Fibroblast of upper back skin (primary cell): ENCODE measurements at places on chromosomes 6 and 20.

- DNase-seq, result no peak
Observed at GRCh38 chr6:116298973-116299372, 19.2 kb upstream of the TSPYL1 start.

DNA sequence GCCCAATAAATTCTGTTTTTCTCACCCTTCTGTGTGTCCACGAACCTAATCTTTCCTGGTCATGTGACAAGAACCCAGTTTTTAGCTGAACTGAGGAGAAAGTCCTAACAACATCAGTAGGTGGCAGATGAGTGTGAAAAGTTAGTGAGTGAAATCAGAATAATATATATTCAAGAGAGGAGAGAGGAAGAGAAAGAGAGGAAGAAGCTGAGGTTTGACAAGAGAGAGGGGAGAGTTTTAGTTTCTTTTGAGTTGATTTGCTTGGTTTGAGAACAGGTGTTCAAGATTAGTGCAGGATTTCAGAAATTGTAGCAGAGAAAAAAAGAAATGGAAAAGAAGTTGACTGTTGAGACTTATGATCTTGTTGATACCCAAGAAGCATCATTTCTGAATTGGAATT is 930.5 kb upstream of the FLRT3 start:
- no peak for DNase-seq

DNA sequence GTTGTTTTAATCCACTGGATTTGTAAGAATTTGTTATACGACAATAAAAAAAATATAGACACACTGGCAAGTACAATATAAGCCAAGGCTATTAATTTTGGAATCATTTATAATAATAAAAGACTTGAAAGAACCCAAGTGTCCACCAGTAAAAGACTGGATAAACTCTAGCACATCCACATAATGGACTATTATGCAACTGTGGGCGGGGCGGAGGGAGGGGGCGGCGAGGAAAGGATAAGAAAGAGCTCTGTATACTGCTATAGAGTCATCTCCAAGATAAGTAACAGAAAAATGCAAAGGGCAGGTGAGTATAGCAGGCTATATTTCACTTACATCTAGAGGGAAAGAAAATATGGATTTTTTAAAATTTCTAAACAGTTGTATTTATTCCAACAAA is 123.3 kb downstream of the TBC1D32 start:
- no peak for DNase-seq

- DNase-seq, result no peak
Observed at GRCh38 chr20:47540443-47541354, 39.0 kb downstream of the NCOA3 start.

- peak; percentile 34 for DNase-seq
Observed at GRCh38 chr20:35248641-35249475, 22.4 kb downstream of the MMP24 start.

GRCh38 chr6:86031713-86032112 is 389.0 kb upstream of the SYNCRIP start:
- no peak for DNase-seq

- DNase-seq, result no peak
Observed at GRCh38 chr20:50199703-50200102, 9.1 kb downstream of the CEBPB start.

- DNase-seq, result no peak
Observed at GRCh38 chr6:97110149-97110548, 172.9 kb downstream of the MMS22L start.

DNA sequence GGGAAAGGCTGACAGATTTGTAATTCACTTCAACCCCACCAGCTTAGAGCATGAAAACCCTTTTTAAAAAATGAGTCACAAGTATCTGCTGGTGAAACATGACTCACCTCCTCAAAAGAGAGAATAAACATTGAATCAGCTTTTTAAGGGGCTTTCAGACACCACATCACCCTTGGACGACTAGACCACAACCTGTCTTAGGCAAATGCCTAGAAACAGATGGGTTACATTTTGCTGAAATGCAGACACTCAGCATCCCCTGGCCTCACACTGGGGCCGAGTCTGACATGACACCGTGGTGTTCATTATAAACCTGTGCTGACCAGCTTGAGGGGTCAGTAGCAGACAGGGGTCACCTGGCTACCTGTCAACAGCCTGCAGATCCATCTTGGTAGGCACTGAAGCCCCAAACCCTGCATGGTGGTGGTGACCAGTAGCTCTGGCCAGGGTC is 175.3 kb upstream of the CST7 start:
- peak; percentile 96 for DNase-seq

- no peak for DNase-seq
Observed at GRCh38 chr6:72999995-73000394, 225.3 kb downstream of the KHDC1L start.

GRCh38 chr20:32282461-32282860 is 5.0 kb downstream of the KIF3B start:
- DNase-seq, result no peak

GRCh38 chr6:41315943-41316620 is 19.3 kb upstream of the NCR2 start:
- no peak for DNase-seq

DNA sequence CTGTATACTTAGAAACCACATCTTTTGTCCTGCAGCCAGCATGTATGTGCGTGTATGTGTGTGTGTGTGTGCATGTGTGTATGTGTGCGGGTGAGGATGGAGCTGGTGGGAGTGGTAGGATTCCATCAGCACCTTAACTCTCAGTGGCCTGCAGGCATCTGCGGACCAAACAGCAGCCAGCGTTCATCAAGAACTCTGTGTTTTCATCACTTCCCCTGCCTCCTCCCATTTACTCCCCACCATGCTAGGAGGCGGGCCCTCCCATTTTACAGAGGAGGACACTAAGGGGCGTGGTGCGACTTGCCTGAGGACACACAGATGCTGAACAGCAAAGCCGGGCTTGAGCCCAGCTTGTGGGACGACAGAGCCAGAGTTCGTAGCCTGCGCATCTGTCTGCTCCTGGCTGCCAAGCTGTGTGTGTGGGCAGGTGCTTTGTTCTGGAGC is 8.9 kb downstream of the VSTM2L start:
- peak; percentile 43 for DNase-seq

- peak; percentile 39 for DNase-seq
Observed at GRCh38 chr6:8047541-8048292, 16.5 kb downstream of the BLOC1S5 start.

DNA sequence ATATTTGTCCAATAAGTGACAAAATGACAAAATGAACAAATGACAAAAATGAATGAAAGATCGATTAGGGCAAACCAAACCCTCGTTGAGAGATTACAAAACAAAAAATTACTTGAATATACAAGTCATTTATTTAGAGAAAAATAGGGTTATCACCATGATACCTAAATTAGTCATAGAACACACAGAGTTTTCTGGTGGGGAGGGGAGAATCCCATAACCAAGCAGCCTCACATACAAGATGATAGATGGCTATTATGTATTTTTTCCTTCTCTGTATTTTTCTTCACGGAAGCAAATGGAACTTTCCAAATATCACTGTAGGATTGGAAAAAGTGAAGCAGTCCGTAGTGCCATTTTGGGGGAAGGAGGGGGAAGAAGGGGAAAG is 28.5 kb upstream of the BMP6 start:
- DNase-seq, result no peak
